Stimulated activated naive CD8-positive, alpha-beta T cell treated with anti-CD3 and anti-CD28 coated beads, Interleukin-15, Interleukin-2, amounts not matched to agents 100 U/mL and 50 U/mL, for 24 hours (primary cell): ENCODE measurements at places on chromosomes 1 and 21.

GRCh38 chr1:231369282-231369681, 31.2 kb downstream of the SPRTN start:
- DNase-seq, result no peak

- DNase-seq, result no peak
These were observed 276.4 kb upstream of the B3GALT2 start for GRCh38 chr1:193462629-193463320.

- DNase-seq, result no peak
These were observed 20.8 kb upstream of the NR5A2 start for GRCh38 chr1:200006711-200007110.

DNA sequence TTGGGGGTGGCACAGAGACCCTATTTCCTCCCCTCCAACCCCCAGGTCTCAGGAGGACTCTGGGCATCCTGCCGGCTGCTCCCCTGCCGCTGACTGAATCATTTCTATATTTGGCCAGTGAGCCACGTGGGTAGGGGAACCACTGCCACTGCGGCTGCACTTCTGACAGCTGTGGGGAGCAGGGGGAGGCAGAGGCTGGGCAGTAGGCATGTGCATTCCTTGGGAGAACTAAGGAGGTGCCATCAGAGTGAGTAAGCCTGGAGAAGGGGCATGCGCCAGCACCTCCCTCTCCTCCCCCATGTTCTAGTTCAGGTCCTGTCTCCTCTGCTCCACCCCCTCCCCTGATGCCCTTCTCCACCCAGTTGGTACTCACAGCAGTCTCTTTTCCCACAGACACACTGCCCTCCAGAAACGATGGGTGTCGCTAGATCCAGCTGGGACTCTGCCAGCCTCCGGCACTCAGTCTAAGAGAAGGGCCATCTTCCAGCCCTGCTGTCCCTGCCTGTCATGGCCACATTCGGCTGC, 12.0 kb downstream of the PPFIA4 start:
- DNase-seq, result no peak

- DNase-seq, result no peak
These were observed 26.3 kb upstream of the SYT14 start for GRCh38 chr1:209911746-209912145.

- DNase-seq, result no peak
These were observed 50.5 kb upstream of the EPS8L3 start for GRCh38 chr1:109814223-109814622.

GRCh38 chr1:78222960-78223358, 177.2 kb downstream of the GIPC2 start:
- DNase-seq, result no peak

DNA sequence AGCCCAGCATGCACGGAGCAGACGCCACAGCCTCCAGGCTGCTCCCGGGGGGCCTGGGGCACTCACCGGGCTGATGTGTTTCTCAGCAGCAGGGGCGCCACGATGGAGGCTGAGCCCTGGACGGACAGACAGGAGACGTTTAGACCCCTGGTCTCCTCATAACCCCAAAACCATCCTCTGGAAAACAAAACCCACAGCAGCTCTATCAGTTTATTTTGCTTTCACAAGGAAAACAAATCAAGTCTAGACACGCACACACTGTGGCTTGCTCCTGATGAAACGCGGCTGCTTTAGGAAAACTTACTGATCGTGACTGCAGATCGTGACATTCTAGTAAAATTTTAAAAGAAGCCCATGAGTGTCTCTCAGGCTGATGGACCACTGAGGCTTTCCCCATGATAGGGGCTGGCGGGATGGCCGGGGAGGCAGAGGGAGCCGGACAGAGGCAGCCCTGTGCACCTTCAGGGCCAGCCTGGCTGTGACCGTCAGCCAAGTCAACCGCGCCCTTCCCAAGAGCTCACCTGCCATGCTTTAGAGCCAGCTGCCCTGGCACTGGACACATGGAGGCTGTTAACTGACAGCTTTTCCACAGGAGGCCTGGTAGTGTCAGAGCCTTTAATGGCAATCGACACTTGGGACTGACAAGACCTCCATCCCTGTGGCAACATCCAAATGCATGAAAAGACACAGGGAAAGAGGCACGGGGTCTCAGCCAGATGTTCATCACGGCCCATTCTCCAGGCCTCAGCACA, 5.2 kb downstream of the POFUT2 start:
- no peak for DNase-seq

DNA sequence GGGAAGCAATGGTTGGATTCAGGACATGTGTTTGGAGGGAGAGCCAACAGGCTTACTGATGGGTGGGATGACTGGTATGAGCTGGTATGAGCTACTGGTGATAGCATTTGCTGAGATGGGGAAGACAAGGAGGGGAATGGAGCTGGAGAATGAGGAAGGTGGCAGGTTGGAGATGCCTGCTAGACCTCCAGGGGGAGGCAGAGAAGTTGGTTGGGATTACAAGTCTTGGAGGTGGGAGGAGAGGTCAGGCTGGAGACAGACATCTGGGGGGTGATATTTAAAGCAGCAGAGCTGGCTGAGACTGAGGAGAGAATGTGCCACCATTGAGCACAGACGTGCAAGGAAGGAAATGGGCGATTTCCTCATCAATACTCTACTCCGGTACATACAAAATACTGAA, 31.8 kb upstream of the ENO1 start:
- DNase-seq, result no peak

DNA sequence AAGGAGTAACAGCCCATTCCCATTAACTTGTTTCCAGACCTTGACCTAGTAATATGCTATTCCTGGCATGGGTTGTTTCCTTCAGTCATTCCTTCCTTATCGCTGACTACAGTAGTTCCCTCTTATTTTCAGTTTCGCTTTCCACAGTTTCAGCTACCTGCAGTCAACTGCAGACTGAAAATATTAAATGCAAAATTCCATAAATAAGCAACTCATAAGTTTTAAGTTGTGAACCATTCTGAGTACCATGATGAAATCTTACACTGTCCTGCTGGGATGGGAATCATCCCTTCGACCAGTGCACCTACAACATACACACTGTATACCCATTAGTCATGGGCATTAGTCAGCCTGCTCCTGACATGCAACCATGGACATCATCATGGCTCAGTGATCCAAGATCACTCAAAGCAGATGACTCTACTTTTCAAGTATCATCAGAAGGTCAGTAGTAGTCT, 66.7 kb downstream of the CCDC30 start:
- no peak for DNase-seq

GRCh38 chr1:37631036-37631435, 3.7 kb downstream of the RSPO1 start:
- no peak for DNase-seq

DNA sequence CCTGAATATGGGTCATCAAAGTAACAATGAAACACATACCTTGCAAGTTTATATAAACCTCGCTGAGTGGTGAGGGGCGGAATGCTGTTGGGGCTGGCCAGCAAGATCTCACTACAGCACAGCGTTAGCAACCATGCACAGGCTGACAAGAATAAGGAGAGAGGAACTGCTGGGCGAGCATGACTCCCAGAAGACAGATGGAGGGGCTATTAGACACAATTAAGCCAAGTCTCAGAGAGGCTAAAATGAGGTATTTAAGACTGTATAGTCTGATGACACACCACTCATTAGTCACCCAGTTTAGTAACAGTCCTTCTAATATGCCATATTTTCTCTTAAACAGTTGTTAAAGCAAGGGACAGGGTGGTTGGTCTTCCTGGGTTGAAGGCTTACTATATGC, 340.2 kb upstream of the NR5A2 start:
- no peak for DNase-seq

DNA sequence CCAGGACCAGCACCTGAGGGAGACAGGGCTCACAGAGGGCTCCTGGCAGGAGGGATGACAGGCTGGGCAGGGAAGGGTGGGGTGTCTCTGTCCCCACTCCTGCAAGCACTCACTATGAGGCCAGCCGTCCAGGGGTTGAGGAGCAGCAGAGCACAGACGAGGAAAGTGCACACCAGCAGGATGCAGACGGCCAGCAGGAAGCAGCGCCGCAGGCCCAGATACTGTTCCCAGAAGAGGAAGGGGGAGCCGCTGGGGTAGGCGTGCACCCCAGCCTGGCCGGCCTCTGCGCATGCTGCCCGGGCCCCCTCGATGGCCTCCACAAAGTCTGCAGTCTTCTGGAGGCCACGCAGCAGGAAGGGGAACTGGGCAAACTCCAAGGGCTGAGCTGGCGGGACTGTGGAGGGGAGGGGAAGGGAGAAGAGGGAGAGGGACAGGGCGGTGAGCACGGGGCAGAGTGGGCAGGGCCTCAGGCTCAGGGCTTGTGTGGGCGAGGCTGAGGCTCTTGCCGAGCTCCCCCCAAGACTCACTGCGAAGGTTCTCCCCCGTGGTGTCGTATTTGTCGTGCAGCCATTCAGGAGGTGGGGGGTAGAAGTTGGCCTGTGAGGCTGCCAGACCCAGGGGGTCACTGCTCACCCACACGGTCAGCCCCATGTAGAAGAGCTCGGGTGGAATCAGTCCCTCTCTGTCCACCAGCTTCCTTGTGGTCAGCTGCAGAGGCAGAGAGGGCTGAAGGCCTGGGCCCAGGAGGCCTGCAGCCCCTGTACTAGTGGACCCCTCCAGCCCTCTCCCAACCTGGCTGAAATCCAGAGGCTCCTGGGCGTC, 16.5 kb downstream of the PTCH2 start:
- DNase-seq, result no peak

DNA sequence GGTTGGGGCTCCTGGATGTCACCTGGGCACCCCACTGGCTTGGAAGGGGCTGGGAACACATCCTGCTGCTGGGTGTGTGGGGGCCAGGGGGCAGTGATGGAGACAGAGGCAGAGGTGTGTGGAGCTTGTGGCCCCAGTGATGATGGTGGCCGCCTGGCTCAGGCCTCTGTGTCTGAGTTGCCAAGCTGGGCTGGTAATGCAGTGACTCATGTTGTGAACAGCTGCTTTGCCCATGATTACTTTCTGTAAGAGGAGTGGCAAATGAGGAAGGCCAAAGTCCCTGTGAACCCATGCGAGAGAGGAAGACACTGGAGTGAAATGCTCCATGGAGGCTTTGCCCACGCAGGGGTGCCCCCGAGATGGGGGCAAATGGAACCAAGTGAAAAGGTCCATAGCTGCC, 86.8 kb downstream of the KCNJ6 start:
- no peak for DNase-seq

GRCh38 chr1:228006786-228007048, at the start of gene WNT3A:
TSS of gene WNT3A (plus strand) at chr1:228006998. CDS start at chr1:228007129, 131 bp downstream.
- no peak for DNase-seq

DNA sequence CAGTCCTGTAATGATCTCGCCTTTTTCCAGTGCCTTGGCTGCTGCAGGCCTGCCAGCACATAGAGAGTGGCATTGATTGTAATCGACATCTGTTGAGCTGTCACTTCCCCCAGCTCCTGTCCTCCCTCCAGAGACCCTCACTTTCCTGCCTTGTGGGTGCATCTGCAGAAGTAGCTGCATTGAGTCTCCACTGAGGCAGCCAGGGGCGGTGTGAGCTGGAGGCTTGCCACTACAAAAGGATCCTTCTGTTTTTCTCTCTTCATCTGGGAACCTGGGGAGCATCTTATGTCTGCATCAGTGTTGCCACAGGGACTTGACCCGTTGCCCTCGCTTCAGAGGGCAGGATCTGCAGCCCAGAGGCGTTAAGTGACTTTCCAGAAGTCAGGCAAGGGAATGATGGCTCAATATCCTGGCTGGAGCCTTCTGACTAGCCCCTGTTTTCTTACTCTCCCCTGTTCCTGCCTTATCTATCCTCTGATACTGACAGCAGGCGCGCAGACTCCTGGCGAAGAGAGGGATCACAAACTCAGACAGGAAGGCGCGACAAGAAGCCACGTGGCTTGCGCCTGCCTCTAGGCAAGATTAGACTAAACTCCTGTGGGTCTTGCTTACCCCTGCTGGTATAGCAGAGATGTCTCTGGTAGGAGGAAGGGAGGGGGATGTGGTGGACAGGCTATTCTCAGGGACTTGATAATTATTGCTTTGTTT, 13.3 kb upstream of the FMOD start:
- no peak for DNase-seq

DNA sequence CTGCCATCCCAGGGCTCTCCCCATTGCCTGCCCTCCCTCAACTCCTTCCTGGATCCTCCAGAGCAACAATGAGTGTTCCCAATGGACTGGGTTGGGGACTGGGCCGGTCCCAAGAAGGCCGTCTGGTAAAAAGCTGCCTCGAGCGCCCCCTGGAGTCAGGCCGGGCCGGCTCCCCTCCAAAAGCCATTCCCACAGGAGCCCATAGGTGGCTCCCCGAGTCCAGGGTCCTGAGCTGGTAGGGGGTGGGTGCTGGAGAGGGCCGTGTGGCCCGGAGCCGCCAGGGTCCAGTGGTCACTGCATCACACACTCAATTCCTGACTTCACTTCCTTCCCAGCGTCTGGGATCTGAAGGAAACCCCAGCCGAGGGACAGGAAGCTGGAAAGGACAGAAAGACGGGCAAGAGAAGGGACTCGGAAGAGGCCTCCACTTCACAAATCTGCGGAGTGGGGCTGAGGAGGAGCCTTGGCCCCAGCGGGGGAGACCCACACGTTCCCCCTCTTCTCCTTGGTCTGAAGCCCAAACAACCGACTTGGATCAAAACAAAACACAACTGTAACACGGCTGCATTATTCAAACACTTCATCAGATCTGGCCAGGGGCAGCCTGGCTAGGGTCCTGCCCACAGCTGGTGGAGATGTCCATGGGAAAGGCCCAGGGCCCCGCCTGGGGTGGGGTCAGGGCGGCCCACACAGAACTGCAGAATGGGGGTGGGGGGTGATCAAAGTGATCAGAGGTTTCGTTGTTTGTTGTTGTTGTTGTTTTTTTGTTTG, 10.9 kb upstream of the ALDH4A1 start:
- peak; percentile 85 for DNase-seq

GRCh38 chr1:8782001-8782620, 35.3 kb downstream of the RERE start:
- no peak for DNase-seq

DNA sequence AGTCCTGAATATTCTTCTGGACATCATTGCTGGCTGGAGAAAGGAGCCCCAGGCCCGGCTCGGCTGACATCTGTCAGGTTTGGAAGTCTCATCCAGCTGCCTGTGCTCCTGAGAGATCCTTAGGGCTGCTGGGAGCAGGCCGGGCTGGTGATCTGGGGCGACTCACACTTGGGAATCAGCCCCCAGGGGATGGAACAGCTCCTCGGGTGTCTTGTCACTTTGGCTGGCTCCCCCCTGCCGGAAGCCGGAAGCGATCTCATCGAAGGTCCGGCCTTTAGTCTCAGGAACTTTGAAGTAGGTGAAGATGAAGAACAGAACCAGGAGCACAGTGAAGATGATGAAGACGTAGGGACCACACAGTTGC, 31.8 kb downstream of the SLC2A1 start:
- DNase-seq, result no peak

DNA sequence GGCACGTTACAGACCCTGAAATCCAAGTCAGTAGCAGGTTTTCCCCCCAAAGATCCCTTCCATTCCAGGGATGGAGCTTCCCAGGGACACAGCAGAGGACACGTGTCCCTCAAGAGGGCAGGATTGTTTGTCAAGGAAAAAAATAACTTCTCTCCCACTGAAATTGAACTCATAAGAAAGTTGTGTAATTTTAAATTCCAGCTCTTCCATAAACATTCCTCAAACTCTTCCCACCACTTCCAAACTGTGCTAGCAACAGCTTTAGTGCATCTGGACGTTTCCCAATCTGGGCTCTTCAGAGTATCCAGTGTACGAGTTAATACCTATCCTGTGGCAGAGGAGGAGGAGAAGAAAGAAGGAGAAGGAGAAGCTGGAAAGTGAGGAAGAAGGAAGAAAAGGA, 79.6 kb downstream of the PSMG1 start:
- DNase-seq, result no peak
